ENCODE measurements at places on chromosomes 1 and 21.

- no peak for DNase-seq
Observed at GRCh38 chr1:204041232-204041767, 31.6 kb upstream of the SOX13 start.

DNA sequence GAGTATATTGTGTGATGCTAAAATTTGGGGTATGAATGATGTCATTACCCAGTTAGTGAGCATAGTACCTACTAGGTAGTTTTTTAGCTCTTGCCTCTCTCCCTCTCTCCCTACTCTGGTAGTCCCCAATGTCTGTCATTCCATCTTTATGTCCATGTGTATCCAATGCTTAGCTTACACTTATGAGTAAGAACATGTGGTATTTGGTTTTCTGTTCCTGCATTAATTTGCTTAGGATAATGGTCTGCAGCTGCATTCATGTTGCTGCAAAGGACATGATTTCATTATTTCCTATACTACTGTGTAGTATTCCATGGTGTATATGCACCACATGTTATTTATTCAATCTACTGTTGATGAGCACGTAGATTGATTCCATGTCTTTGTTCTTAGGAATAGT lies 54.4 kb upstream of the NEGR1 start:
- DNase-seq = no peak

GRCh38 chr21:37008724-37009123 lies 2.2 kb downstream of the RIPPLY3 start:
- no peak for DNase-seq

DNA sequence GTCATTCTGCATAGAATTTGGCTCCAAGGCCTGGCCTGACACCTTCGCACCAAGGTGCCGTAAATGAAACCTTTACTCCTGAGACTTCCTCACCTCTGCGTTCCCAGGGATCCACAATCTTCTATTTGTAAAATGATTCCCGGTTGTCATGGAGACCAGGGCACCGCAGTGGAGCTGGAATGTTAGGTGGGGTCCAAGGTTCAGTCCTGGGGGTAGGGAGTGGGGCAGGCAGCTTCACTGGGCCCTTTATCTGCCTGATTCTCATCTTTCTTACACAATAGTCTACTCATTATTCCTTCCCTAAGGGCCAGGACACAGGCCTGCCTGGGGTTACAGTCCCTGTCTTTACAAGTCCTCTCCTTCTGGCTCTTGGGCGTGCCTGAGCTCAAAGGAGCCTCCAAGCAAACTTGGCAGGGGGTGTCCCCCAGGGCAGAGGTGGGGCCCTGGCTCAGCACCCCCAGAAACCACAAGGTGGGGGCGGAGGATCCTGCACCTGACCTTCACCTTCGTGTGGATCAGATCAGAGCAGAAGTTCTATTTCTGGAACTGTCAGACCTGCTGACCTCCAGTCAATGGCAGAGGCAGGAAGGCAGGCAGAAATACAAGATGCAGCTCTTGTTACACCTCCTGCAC lies 51.1 kb downstream of the RIPK4 start:
- DNase-seq = no peak

DNA sequence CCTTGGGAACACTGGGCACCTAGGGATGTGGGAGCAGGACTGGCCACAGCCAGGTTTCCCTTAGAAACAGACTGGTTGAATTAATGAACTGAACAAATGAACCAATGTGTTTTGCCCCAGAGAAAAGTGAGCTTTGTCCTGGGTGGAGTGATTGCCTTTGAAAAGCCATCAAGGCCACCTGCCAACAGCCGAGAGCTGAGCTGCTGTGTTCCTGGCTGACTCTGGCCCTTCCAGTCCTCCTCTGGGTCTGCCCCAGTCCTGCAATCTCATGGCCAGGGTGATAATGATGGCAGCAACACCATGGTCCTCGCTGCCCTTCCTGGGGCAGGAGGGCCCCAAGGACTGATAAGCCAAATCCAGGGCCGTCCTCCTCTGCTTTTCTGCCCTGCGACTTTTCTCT lies 18.2 kb upstream of the GJA9 start:
- no peak for DNase-seq

Data from esophagus squamous epithelium (tissue), 5 donors.